ENCODE measurements at places on chromosomes 4 and X.

DNA sequence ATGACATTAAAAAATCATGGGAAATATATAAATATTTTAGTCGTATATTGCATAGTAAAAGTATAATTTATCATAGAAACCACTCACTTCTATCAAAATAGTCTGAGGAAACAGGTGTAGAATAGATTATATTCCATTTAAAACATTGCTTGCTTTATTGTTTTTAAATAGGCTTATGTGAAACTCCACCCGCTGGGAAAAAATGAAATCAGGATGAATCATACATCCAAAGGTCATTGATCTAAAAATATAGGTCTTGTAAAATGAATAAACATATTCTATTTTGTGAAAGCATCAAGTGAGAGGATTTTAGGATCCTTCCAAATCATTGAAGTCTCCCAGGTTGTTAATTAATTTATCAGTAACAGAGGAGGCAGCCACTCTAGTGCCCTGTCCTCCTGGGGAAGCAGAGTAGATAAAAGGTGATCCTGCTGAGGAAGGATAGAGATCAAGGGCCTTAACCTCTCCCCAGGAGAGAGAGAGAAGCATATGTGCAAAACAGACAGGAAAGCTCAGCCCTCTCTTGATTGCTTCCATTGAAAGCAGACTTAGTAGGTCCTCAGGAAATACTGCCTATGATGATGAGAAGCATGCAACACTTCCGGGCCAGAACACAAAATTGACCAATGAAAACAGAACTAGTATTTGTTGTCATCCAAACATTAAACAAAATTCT lies 96.8 kb upstream of the MAP9 start:
- no peak for DNase-seq

GRCh38 chr4:147289181-147289580 lies 191.7 kb upstream of the EDNRA start:
- no peak for DNase-seq

- DNase-seq = no peak
Observed at GRCh38 chr4:74292111-74292870, 16.0 kb upstream of the EPGN start.

GRCh38 chr4:23818097-23818885 lies 71.6 kb downstream of the PPARGC1A start:
- DNase-seq = no peak
